ENCODE measurements at places on chromosomes 6 and 20.

DNA sequence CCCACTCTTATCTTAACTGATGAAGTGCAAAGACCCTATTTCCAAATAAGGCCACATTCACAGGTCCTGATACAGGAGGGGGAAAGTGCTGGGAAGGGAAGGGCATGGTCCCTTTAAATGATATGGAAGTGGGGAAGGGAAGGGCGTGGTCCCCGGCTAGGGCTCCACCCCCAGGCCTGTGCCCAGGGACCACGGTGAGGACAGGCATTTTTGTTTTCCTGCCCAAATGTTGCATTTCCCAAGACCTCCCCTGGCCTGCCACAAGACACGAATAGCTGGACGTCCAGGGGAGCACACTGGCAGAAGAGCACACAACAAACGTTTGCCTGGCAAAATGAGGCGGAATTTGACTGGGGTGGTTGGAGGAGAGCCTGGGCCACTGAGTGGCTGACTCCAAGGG, 16.1 kb upstream of the HFE start:
- no peak for DNase-seq

- DNase-seq, result no peak
Observed at GRCh38 chr20:37969949-37970855, 63.1 kb downstream of the TTI1 start.

GRCh38 chr20:3358676-3359340, 48.7 kb downstream of the DNAAF9 start:
- DNase-seq, result no peak

DNA sequence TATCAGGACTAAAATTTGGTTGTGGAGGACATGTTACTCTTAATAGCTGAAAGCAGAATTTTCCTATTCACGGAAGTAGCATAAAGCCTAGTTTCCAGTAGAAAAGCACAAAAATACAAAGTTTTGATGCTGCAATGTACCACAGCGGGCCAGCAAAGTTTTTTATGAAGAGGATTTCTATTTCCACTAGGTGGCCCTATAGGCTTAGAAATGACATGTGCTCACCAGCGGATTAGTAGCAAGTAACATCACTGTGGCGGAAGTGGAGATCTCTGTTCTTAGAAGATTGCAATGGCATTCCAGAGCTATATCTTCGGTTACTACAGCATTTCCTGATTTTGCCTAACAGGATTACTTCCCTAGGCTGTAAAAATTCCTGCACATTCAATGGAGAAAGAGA, 1219.0 kb upstream of the EYS start:
- no peak for DNase-seq

DNA sequence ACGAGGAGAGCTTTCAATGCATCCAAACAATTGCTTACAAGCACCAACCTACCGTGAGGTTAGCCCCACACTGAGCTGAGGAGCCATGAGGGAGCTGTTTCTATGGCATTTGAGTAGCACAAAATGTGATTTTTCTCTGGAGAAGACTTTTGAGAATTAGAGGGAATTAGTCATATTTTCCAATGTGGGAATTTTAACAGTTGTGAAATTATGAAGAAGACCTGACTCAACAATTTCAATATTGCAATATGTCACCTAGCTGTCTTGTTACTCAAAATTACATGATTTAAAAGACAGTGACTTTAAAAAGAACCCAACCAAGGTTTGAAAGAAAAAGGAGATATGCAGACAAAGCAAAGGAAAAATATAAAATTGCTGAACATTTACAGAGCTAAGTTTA, 62.6 kb upstream of the LY86 start:
- no peak for DNase-seq

- no peak for DNase-seq
Observed at GRCh38 chr6:30231067-30231466, 17.9 kb upstream of the TRIM26 start.
